Activated naive CD4-positive, alpha-beta T cell treated with Interleukin-2 at 50 U/mL for 16 hours (primary cell): ENCODE measurements at places on chromosomes 3 and 15.

- peak; percentile 53 for DNase-seq
These were observed 1.9 kb upstream of the VWA5B2 start for GRCh38 chr3:184227481-184227935.

GRCh38 chr3:105351821-105352220 lies 14.9 kb upstream of the ALCAM start:
- DNase-seq = no peak

GRCh38 chr3:108518895-108519294 lies 8.5 kb upstream of the MYH15 start:
- no peak for DNase-seq

DNA sequence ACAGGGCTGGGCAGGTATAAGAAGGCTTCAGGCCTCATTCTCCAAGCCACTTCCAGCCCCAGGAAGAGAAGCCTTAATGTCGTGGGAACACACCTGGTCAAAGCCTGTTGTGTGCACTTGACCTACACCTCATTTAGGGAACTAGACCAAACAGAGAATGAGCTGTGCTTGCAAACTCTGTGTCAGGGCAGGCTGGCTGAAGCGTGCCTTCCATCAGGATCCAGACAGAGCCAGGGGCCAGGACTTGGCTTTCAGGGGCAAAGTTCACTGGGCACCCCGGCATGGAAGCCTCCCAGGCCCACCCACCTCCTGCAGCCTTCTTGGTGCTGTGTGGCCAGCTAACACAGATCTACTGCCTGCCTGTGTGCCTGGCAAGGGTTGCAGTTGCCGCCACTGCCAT lies 11.5 kb downstream of the RBPMS2 start:
- DNase-seq = no peak

DNA sequence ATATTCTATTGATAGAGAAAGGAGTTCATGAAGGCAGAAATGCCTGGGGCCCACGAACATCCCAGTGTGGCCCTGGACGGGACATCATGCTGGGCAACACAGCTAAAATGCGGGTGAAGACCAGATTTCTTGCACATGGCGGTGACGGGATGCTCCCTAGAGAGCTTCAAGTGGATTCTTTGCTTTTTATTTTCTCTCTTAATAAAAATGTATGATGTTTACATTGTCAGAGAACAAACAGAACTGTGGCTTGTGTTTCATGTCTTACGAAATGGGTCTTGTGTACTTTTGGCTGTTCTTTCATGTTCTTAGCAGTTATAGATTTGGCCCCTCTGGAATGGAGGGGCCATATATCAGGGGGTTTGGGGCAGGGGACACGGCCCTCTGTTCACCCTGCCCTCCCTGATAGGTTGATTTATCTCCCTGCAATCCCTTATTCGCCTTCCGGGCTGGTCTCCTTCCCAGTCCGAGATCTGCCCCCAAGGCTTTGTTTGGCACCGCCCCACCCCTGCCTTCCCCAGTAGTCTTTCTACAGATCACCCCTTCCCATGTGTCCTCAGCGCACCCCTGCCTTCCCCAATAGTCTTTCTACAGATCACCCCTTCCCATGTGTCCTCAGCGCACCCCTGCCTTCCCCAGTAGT lies 68.7 kb upstream of the CGNL1 start:
- no peak for DNase-seq

DNA sequence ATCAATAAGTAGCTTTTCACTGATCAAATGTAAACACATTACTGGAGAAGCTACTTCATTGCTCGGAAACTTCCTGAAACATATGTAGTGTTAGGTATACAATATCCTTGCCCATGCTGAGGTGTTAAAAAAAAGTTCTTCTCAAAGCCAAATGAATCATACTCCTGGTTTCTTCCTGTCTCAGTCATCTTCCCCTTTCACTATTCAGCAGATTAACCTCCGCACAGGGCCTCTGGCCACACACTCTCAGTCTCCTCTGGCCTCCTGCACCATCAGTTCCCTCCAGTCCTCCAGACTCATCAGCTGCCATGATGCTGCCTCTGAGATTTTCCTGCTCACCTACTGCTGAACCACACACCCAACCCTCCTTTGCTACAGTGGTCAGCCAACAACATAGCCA lies 70.5 kb upstream of the BOC start:
- no peak for DNase-seq

DNA sequence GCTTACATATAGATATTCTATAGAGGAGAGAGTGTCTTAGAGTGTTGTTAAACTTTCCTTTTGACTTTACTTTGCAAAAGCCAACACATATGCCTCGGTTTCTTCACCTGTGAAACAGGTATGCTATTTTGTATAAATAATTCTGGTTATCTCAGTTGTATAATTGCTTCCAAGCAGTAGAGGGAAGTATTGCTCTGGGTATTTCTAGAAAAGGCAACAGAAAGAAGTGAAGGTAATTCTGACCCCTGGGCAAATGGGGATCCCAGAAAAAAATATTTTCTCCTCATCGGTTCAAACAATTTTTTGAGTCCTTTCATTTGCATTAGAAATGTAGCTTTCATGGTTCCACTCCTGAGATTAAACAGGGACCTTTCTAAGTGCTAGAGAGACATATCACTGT lies 216.5 kb upstream of the SEMA6D start:
- DNase-seq = no peak

- no peak for DNase-seq
These were observed 77.3 kb downstream of the CPNE4 start for GRCh38 chr3:131957511-131957910.

GRCh38 chr3:69130689-69131088 lies 8.3 kb upstream of the LMOD3 start:
- DNase-seq = no peak
